NCI-H524 treated with DMSO at 0.1 percent for 48 hours (cell line): ENCODE measurements at places on chromosomes 1 and 21.

- no peak for DNase-seq
These were observed 39.3 kb downstream of the PDE9A start for GRCh38 chr21:42692688-42693087.

DNA sequence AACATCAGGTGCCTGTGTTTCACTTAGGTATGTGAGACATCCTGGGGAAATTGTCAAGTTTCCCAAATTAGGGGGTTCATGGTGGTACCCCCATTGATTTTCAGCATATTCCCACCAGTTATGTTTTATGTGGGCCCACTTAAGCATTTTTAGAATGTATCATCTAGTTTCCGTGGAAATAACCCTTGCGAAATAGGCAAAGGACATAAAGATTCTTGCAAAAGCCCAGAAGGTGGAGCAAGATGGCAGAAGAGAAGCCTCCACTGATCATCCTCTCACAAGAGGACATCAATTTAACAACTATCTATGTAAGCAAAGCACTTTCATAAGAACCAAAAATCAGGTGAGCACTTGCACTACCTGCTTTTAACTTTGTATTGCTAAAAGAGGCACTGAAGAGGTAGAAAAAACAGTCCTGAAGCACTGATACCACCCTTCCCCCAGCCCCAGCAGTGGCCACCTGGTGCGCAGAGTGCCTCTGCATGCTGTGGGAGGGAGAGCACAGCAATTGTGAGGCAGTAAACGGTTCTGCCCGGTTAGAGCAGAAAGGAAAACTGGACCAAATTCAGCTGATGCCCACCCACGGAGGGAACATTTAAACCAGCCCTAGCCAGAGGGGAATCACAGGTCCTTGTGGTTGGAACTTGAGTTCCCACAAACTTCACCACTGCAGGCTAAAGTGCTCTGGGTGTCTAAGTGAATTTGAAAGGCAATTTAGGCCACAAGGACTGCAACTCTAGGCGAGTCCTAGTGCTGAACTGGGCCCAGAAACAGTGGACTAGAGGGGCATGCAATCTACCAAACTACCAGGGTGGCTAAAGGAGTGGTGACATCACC is 23.2 kb downstream of the MCOLN2 start:
- DNase-seq: no peak

- no peak for DNase-seq
These were observed 127.7 kb upstream of the COL6A1 start for GRCh38 chr21:45853703-45854342.

GRCh38 chr1:162365284-162366020 is 11.2 kb downstream of the SPATA46 start:
- DNase-seq: no peak

DNA sequence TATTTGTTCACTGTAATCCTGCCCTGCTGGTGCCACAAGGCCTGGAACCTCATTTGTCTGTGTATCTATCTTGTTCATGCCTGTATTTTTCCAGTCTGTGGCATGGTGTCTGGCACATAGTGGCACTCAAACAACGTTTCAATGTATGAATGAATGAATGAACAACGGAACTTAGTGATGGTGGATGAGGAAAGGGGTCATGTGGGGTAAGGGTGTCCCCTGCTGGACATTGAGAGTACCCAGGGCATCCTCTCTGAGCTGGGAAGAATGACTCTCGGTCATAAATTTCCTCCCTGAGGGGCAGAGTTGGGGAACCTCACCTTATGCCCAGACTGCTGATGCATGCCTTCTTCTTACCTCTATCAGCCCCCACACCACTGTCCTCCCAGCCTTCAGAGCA is 18.9 kb upstream of the ZNF683 start:
- no peak for DNase-seq

DNA sequence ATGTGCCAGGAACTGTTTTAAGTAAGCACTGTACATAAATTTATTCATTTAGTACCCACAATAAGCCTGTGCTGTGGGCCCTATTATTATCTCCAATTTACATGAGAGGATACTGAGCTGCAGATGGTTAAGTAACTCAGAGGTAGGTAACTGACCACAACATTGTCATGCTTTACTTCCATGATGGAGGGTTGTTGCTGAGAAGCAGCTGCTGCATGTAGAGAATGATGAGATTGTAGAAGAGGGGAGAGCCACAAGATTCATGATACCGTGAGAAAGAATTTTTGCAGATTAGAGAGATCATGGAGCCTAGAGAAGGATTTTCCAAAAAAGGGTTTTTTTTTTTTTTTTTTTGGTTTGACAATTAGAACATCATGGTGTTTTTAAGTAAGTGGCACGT is 313.1 kb downstream of the PTBP2 start:
- DNase-seq: no peak

- DNase-seq: peak; percentile 28
These were observed 20.7 kb downstream of the IRF2BP2 start for GRCh38 chr1:234589064-234589800.

DNA sequence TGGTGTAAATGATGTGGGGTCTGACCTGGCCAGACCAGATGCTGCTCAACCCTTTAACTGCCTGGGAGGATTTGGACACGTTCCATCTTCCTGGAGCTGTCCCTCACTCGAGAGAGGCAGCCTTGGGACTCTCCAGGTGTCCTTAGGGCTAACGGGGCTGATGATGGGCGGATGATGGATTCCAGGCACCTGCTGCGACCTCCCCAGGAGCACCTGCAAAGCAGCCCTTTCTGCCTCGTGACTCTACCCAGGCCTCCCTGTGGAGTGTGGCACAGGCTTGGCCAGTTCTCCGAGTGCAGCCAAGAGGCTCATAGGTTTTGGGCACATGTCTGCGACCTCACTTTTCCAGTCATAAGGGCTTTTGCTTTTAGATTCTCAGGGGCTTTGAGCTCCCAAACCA is 12.3 kb upstream of the TRIM17 start:
- no peak for DNase-seq

- DNase-seq: no peak
These were observed 17.9 kb upstream of the DYRK1A start for GRCh38 chr21:37348664-37349063.

DNA sequence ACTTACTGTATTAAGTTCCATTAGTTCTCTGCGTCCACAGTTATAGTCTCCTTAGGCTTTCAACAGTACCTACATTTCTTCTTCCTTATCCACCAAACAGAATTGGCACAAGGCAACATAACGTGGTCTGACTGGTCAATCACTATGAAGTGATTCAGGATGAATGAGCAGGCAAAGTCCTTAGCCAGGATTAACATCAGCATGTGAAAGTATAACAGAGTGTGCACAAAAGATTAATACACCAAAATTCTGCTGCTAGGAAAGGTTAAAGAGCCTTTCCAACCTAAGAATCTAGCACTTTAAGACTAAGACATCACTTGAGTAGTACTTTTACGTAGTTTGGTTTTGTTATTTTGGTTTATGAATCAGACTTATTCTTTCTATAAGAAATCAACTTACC is 15.8 kb downstream of the DEPDC1 start:
- DNase-seq: no peak

GRCh38 chr1:151519667-151520066 is 8.5 kb downstream of the CGN start:
- no peak for DNase-seq

DNA sequence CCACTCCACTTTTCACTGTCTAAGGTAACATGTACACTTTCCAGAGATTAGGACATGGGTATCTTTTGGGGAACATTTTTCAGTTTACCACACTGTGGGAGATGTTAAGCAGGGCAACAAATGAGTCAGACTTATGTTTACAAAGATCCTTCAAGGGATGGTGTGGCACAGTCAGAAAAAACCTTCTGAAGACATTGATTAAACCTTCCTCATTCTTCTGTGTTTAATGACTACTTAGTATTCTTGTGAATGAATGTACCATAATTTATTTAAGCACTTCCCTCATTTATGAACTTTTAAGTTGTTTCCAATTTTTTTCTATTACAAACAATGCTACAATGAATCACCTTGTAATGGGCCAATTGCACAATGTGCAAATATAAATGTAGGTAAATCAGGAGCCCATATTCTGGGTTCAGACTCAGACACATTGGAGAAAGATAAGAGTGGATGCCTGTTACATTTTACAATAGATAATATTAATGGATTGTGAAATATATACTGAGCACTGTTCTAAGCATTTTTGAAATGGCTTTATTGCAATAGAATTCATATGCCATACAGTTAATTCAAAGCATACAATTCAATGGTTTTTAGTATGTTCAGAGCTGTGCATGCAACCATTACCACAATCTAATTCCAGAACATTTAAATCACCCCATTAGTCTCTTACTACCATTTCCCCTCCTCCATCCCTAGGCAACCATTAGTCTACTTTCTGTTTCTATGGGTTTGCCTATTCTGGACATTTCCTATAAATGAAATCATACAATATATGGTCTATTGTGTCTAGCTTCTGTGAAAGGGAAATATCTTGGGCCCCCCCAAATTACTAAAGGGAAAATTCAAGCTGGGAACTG is 1.9 kb upstream of the SFT2D2 start:
- no peak for DNase-seq

GRCh38 chr1:194512345-194512744 is 1325.9 kb upstream of the B3GALT2 start:
- no peak for DNase-seq

- DNase-seq: no peak
These were observed 382.2 kb upstream of the ESRRG start for GRCh38 chr1:217105437-217105836.

DNA sequence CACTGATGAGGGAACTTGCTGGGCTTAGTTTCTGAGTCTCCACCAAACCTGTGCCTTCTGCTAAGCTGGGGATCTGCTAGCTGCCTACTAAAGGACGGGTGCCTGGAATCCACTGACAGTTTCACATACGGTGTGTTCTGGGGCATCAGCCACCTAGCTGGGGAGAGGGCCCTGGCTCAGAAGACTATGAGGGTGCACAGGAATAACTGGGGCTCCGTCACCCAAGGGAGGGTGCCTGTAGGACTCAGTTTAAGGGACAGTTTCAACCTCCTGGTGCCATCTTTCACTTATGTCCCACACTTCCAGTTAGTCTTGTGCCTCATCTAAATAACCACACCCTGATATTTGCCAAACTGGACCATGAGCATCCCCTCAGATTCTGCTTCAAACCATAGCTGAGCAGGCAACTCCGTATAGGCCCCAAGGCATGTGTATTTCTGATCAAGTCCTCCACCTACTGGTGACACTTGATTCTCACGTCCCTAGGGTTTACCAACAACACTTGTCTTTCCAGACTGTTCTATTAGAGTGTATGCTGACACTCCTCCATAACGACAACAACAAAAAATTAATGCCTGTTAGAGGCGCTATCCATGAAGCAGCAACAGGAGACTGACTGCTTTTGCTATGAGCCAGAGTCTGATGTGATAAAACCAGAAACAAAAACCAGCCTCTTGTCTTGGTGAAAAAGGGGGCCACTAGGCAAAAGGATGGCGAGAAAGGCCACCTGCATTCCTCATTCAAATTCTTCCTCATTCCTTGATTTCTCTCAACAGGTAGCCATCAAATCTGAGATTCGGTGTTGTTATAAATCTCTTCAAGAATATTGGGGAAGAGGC is 55.0 kb upstream of the PAXBP1 start:
- peak; percentile 45 for DNase-seq

DNA sequence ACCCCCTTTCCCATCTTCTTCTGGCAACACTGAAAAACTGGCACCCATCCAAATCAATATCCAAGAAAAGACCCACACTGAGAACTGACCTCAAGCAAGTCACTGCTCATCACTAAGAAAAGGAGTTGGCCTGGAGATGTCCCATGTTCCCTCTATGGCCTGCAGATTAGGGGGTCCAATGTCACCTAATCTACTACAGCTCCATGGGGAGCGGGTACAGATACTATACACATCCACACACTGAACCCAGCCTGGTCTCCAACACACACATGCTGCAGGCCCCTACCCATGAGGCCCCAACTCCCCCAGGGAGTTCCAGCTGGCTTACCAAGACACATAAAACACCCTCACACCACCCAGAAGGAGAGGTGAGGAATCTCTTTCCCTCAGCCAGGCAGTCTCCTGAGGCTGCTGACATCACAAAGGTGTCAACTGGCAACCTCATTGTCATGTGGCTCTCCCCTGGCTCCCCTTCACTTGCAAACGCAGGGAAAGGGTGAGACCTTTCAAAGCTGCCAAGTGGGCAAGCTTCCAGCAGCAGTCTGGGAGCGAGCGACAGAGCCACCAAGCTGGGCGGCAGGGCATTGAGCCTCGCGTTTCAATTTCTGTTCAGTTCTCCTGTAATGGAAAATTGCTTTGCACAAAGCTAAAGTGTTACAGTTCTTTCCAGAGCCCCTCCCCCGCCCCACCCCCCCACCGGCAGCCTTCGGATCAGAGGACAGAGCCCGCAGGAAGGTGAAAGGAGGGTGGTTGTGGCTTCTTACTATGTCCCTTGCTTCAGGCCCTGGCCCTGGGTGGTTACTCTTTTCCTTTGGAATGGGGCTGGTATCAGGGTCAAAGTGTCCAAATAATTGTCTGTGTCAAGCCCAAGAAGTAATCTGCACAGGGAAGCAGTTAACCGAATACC is at the start of gene LRRC52:
Gene LRRC52, plus strand, starts transcription at position 469 of the 907 bp plus-strand sequence. Its CDS starts 297 bp downstream, at position 766.
- no peak for DNase-seq

- no peak for DNase-seq
These were observed 339.0 kb downstream of the PTPRU start for GRCh38 chr1:29575277-29575676.

GRCh38 chr1:9473032-9473807 is 66.0 kb upstream of the SLC25A33 start:
- DNase-seq: no peak

- DNase-seq: no peak
These were observed 972 bp upstream of the KDM4A start for GRCh38 chr1:43648876-43649477.

DNA sequence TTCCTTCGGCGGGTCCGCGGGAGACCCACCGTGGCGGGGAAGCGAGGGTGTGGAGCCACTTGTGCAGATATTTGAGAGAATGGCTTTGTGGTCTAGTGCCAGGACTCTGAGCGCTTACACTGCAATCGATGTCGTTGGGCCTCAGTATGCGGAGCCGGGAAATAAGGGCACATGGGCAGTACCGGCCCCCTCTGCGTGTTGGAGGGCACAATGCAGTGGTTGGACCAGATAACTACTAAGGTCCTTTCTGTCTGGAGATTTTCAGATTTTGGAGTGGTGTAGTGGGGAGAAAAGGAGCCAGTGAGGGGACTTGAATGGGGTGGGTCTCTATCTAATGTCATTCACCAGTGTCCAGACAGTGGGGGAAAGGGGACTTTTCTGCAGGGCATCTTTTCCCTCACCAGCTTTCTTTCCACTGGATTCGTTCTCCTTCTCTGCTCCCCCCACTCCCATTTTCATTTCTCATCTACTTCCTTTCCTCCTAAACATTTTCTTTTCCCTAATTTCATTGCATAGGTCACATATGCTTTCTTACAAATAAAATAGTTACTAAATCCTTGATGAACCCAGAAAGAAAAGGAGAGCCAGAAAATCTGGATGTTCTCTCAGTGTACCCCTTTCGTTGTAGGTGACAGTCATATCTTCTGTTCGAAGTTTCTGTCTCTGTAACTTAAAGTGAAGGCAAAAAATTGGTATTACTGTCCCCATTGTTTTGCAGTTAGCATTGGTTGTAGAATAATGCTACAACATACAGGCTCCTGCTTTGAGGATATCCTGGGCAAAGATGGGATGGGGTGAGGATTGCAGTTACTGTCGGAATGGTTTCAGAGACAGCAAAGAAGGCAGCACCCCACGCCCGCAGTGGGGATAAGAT is 1.4 kb downstream of the ATF3 start:
- no peak for DNase-seq

GRCh38 chr1:46197964-46198811 is at the start of gene POMGNT1:
Gene POMGNT1, minus strand, starts transcription at chr1:46198434. Its CDS starts 613 bp downstream, at chr1:46197821.
- no peak for DNase-seq

GRCh38 chr1:201517631-201518030 is 10.7 kb upstream of the CSRP1 start:
- DNase-seq: no peak
